ENCODE measurements at places on chromosomes 12 and 14. TPM values are rescaled to one million over a fixed set of nuclear protein-coding genes. Genes with fewer than 3 reads are reported as not detected.
A peak's percentile ranks its signal among the peaks of the same experiment; 100 is the strongest.

GRCh38 chr14:94550041-94550440, 11.2 kb upstream of the SERPINA4 start:
- DNase-seq = no peak

SRRM4 gene
- 0.30 TPM for total RNA-seq

DNA sequence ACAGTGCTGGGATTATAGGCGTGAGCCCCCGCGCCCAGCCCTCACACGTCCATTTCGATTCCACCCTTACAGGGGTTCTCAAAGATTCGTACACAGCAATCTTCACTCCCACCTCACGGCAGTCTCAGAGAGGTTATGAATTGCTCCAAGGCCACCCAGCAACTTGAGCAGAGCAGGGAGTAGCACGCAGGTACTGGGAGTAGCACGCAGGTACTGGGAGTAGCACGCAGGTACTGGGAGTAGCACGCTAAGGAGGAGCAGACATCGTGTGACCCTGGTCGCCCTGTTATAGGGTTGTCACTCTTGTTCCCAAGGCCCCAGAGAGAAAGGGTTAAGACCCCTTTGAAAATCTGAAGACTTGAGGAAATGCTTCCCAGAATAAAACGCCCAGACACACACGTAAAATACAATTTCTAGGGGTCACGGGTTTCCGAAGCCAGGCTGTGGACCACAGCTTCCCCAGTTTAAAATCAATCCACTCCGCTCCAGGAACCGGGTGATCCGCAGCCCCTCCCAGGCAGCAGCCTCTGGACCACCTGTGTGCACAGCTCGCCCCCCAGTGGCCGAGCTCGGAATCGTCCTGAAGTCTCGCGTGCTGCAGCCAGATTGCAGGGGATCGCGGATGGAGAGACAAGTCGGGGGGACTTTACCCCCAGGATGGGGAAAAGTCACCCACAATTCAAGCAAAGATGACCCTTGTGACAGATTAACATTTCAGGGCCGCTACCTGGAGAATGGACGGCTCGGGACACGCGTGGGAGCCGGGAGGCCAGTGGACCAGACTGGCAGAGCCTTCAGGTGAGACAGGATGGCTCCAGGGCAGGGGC, 92.0 kb downstream of the SCARB1 start:
- DNase-seq = peak; percentile 92

GRCh38 chr14:39467889-39468524, 35.8 kb upstream of the FBXO33 start:
- DNase-seq = no peak

GRCh38 chr12:104969343-104969742, 11.3 kb upstream of the SLC41A2 start:
- no peak for DNase-seq

DNA sequence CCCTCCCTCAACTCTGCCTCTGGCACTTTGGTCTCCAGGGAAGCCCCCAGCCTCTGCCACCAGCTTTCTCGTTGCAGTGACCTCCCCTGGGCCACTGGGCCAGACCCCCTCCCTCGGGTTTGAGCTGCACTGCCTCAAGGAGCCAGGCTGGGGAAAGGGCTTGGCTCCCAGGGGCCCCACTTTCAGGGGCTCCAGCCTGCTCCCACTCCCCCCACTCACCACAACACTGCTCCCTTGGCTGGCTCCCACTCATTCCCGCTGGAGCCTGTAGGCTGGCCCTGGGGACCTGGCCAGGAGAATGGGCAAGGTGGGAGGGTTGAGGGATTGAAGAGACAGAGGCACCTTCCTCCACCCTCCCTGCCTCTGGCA, 19.3 kb upstream of the KIF26A start:
- no peak for DNase-seq

KRT74 gene
- total RNA-seq = not detected

GPN3 gene
- total RNA-seq = 28.1 TPM

TMEM52B gene
- not detected for total RNA-seq

- no peak for DNase-seq
These were observed 30.6 kb upstream of the RPLP0 start for GRCh38 chr12:120231316-120232011.

DNA sequence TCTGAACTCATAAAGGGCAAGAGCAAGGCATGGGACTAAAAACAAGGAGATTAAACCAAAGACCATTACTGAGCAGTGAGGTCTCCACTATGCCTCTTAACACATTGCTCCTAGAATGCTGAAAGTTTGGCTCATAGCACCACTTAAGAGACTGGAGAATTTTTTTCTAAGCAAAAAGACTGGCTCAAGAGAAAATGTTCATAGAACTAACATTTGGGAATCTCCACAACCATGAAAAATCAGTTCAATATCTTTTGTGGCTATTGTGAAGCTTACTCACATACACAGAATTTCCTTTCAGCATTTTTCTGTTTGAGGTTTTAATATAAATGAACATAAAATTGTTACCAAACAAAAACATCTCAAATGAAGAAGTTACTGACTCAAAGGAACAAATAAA, 255.8 kb downstream of the CCDC91 start:
- DNase-seq = no peak

PMCH gene
- not detected for total RNA-seq

TAS2R9 gene
- 0.22 TPM for total RNA-seq

DNA sequence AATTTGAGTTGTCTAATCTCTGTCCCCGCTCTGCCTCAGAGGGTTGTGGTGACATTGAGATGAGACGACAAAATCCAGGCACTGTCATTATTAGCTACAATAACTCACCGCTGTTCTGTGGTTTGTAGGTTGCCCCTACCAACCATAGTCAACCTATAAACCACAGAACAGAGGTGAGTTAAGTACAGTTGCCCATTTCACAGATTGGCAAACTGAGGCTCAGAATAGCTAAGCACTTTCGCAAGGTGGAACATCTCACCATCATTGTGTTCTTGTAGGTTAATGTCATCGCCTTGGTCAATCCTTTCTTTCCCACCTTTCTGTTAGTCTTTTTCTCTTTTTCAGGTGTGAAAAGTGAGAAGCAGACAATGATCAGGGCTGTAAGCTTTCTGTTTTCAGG, 63.4 kb upstream of the LHX5 start:
- no peak for DNase-seq

DNA sequence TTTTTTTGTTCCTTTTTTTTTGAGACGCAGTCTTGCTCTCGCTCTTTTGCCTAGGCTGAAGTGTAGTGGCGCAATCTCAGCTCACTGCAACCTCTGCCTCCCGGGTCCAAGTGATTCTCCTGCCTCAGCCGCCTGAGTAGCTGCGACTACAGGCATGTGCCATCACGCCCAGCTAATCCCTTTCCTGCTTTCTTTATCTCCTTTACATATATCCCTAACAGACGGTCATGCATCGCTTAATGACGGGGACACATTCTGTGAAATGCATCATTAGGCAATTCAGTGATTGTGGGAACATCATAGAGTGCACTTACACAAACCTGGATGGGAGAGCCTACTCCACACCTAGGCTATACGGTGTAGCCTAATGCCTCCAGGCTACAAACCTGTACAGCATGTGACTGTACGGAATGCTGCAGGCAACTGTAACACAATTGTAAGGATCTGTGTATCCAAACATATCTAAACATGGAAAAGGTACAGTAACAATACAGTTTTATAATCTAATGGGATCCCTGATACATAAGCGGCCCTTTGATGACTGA, 32.8 kb downstream of the NOS1 start:
- no peak for DNase-seq

NYNRIN gene
- 8.8 TPM for total RNA-seq

CCDC85C gene
- total RNA-seq = 46.6 TPM

- no peak for DNase-seq
These were observed 398.2 kb downstream of the DPF3 start for GRCh38 chr14:72495668-72496067.

CD163 gene
- total RNA-seq = 72.0 TPM

TEX52 gene
- not detected for total RNA-seq

- no peak for DNase-seq
These were observed 359.4 kb upstream of the DCN start for GRCh38 chr12:91542067-91542466.

CLEC2A gene
- not detected for total RNA-seq

FAM181A gene
- total RNA-seq = not detected

DNA sequence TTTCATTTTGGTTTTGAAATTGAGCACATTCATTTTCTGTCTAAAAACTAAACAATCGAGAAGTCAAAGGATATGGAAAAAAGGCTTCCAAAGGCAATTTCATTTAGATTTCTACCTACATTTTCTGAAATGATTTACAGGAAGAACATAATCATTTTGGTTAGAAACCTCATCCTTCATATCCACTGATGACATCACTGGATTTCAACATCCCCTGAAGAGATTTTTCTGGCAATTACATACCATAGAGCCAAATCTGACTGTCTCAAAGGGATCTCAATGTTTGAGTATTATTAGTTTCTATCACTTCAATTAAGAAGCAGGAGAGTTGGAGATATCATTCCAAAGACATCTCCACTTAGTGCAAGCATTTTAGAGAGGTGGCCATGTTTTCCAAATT, 137.8 kb downstream of the TTC7B start:
- DNase-seq = no peak

GRCh38 chr14:35254736-35255135, 37.4 kb upstream of the PSMA6 start:
- DNase-seq = no peak

A2M gene
- total RNA-seq = 478 TPM

DNA sequence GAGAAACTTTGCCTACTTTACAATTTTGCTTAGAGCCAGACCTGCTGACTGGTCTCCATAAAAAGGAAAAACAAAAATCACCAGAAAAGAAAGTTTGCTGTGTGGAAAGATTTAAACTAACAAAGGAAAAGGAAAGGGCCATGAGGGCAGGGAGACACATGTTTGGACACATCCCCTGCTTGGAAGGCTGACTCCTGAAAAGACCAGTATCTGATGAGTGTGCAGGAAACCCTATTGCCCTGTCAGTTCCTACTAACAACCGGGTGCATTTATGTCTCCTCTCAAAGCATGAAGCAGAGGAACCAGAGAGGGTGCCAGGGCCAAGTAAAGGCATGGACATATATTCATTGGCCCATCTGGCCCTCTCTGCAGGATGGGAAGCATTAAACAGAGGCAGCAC, 7.0 kb upstream of the STAB2 start:
- no peak for DNase-seq

DNA sequence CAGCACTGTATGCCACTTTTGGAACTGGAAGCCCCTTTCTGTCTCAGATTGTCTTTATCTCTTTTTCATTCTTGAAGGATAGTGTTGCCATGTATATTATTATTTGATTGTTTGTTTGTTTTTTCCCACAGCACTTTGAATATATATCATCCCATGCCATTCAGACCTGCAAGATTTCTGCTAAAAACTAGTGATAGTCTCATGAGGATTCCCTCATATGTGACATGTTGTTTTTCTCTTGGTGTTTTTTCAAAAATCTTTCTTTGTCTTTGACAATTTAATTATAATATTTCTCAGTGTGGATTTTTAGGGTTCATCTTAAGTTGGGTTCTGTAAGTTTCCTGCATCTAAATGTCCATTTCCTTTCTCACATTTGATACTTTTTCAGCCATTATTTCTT, 36.8 kb upstream of the SCAF11 start:
- no peak for DNase-seq

- no peak for DNase-seq
These were observed 21.3 kb downstream of the LRRIQ1 start for GRCh38 chr12:85057370-85057963.

DNA sequence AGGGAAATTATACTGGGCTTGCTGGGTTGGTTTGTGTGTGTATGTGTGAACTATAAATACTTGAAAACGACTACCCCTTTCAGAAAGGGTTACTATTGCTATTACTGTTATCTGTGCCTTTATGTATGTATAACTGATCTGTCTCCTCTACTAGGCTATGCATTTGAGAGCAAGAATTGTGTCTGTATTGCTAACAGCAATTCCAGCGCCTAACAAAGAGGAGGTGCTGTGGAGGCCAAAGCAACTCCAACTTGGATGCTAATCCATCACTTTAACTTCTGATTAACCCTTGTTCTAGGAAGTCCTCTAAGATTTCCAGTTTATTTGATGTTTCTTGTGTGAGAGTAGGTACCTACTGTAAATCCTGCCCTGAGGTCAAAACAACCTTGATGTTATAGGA, 313.9 kb downstream of the PCNX1 start:
- DNase-seq = no peak
